ENCODE measurements at places on chromosomes 16 and 17. TPM values are rescaled to one million over a fixed set of nuclear protein-coding genes. Genes with fewer than 3 reads are reported as not detected.

DNA sequence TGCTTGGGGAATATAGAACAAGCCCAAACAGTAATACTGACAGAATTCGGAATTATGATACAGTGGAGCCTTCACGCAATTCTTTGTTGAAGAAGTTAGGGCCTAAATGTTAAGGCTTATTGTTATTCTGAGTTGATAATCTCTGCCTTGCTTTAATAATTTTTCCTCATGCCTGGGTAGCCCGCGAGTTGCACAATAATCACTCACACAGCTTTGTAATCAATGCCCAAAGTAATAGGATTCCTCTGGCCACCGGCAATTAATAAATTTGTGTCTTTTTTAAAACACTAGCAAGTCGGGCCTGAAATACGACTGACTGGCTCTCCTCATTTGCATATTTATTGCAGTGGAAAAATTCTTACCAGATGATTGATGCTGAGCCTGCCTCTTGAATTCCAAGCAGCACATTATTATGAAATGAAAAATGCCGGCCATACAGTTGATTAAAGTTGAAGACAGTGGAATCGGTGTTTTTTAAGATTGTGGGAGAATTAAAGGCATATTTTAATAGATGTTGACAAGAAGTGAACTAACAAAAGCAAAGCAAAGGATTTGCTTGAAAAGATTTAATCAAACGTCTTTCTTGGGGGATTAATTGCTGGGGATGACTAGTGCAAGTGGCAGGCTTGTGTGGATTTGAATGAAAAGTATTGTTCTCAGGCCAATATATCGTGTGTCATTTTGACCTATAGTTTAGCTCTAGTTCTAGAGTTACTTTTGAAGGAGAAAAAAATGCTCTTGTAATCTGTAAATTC, 30.2 kb downstream of the AATF start:
- DNase-seq: peak; percentile 43

DNA sequence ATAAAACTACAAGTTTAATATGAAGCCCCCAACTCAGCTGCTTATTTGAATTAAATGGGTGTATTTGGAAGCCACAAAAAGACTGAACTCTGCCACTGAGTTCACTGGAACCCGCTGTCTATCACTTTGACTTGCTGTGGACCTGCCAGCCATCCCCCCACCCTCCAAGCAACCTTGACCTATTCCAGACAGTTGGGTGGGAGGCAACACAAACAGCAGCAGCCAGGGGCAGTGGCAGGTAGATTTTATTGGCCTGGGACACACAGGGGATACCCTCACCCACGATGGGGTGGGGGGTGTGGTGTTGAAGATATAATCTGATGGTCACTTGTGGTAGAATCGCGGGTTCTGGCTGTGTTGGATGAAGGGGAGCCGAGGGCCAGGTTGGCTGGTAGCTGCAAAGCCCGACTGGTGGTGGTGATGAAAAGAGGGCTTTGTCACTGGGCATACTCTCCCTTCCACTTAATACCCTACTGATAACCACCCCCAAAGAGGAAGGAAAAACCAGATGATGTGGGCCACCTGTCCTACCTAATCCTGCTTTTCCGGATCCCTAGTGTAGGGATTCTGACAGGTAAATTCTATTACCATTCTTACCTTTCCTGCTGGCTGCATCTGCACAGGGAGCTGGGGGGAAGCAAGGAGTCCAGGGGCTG, 2.6 kb downstream of the GPS2 start:
- no peak for DNase-seq

The CSHL1 gene
- not detected for polyA plus RNA-seq

- DNase-seq: no peak
These were observed 6.0 kb downstream of the NDEL1 start for GRCh38 chr17:8441690-8442089.

DNA sequence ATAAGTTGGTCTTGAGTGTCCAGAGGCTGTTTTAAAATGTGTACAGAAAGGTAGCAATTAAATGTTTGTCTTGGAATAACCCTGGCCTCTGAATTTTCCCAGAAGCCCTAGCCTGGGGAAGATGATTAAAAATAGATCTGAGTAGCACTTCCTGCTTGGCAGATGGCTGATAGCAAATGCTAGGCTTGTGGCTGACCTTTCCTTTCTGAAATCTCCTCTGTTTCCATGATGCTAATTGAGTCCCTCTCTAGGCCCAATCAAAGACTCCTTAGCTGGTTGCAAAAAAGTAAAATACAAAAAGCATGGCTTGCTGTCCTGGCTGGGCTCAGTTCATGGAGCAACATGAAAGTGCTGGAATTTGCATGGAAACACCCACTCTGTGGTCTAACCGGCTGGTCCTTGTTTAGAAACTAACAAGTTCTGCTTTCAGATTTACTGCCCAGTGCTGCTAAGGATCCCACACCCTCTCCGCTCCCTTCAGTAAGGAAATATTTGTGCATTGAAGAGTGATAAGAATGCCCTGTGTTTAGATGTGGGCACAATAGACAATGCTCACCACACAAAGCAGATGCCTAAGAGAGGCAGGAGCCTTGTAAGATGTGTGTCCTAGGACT, 40.8 kb downstream of the YPEL2 start:
- peak; percentile 81 for DNase-seq

The DOK4 gene
- polyA plus RNA-seq: 44.6 TPM

The TBC1D3L gene
- polyA plus RNA-seq: 3.5 TPM

The BAHCC1 gene
- 0.91 TPM for polyA plus RNA-seq

- no peak for DNase-seq
These were observed 24.8 kb downstream of the SERPINF1 start for GRCh38 chr17:1786708-1787107.

DNA sequence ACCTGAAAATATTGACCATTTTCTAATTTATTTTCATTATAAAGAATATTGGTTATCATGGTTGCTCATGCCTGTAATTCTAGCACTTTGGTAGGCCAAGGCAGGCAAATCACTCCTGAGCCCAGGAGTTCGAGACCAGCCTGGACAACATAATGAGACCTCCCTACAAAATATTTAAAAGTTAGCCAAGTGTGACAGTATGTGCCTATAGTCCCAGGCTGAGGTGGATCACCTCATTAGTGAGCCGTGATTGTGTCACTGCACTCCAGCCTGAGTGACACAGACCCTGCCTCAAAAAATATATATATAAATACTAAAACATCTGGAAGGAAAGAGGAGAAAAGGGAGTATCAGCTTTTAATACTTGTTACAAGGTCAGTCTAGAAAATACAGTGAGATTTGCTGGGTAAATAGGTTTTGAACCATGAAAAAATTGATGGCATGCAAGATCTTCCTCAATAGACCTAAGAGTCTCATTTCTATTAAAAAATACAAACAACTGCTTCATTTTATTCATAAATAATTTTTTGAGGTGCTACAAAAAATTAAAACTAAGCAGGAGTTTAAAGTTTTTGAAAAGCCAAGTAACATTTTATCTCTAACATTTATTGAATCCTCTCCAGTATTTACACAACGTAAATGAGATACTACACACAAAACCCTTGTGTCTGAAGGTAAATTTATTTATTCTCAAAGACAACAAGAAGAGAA, 47.7 kb downstream of the TUBD1 start:
- DNase-seq: peak; percentile 36

The PPL gene
- 1.7 TPM for polyA plus RNA-seq

The CCL5 gene
- polyA plus RNA-seq: not detected

The KRT20 gene
- not detected for polyA plus RNA-seq

DNA sequence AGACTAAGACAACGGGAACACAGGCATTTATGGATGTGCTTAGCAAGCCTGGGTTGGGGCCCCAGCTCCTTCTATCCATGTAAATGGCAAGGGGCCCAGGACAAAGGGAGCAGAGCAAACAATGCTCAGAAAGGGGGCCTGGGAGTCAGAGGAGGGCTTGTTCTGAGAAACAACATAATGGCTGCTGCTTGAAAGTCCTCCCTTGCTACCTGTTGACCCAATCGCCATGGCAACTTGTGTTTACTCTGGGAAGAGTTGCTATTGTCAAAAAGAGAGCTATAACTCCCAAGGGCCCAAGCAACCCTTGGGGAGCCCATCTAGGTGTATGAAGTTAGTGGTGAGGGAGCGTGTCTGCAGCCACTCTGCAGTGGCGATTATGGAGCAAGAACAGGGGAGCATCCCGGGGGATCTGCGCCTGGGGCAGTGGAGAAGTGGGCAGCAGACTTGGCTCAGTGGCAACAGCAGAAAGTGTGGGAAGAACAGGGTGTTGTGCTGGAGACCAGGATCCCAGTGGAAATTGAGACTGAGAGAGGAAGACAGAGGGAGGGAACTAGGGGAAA, 118.7 kb upstream of the NLRP1 start:
- DNase-seq: no peak

The CARD14 gene
- polyA plus RNA-seq: 0.05 TPM

DNA sequence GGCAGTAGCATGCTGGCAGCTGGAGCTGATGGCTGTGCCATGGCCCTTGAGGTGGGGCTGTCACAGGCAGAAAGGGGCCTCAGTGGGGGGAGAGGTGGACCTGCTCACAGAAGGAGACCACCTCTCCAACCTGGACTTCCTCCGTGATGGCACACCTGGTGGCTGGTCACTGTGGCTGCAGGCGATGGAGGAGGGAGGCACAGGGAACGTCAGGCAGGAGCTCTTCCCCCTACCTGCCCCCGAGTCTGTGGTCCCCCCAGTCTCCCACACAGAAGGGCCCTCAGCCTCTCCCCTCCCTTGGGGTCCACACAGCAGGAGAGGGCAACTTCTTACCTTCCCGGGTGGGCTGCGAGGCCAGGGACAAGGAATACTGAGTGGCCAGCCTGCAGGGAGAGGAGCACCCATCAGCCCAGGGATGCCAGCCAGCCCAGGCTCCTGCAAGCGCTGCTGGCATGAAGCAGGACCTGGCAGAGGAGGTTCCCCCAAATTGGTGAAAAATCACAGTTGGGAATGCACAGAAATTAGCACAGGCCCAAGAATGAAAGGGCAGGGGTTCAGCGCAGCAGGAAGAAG, 96.5 kb downstream of the GOSR1 start:
- DNase-seq: no peak

DNA sequence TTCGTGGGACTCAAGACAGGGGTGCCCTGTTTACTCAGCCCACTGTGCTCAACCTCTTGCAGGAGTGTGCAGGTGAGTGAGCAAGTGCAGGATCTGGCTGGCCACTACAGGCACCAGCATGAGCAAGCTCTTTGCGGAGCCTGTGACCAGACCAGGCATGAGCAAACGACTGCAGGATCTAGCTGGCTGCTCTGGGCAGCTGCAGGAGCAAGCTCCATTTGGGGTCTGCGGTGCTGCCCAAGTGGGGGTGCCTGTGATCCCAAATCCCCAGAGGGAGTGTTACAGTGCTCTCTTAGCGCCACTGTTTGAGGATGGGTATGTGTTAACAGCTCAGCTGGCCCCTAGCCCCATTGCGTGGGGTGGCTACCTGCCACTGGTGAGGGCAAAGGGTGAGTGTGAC, 2.4 kb downstream of the USP6 start:
- no peak for DNase-seq

GRCh38 chr17:66584927-66585326, 250.0 kb upstream of the CACNG5 start:
- DNase-seq: no peak

DNA sequence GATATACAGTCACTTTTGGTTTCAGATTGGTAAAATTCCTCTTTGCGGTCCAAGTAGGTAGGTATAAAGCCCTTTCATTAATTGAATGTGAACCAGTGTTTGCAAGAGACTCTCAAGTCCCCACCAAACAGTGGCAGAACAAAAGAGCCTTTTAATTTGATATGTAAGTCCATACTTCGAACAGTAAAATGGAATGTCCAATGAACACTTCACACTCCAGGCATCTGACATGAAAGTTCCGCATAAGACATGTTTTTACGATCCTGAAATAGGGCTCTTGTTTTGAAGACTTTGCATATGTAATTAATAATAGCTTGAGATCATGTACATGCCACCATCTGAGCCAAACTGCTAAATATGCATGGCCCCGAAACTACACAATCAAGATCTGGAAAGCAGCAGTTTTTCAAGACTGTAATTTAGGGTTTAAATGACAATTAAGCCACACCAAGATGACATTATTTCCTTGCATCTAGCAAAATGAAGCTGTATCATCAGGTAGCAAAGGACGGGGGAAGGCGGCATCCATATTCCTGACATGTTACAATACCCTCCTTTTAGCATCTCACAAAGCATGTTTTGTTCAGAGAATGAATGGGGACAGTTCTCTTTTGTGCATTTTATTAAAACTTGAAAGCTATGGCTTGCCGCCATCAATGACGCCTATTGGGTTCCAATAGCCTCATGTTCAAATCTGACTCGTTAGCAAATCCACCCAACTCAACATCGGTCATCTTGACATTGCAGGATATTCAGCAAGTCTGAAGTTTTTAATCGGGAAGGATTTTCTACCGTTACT, 39.4 kb downstream of the LITAF start:
- DNase-seq: no peak

The KRT34 gene
- polyA plus RNA-seq: 39.8 TPM

DNA sequence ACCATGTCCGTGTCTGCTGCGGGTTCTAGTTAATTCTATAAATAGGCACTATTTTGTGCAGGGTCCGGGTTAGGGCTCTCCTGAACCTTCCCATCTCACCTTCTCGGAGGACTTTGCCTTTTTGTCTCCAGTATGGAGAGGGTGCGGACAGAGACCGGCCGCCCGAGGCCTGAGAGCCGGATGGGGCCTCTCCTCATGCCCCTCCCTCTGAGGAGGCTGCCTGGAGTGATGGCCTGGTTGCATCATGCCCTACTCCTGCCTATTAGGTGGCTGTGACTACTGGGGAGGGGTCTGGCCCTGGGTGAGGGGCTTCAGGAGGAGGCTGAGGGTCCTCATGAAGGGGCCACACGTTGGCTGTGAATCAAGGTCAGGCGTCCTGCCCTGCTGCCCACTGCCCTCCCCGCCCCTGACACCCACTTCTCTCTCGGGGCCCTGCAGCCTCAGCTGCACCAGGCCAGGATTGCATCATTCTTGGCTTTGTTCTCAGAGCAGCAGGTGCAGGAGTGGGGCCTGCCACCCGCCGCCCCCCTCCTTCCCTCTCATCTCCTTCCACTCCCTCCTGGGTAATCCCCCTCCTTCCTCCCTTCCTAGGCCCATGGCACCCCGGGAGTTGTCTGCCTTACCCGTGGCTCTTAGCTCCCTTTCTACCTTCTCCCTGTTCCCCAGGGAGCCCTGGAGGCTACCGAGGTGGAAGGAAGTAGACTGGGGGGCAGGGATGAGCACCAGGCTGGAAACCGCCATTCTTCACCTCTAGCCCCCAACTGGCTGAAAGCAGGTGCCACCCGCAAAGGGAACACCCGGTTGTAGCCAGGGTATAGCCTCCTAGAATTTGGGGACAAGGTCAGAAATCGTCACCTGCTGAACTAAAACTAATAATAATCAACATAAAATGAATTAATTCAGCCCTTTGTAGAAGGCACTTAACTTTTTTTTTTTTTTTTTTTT, 12.7 kb upstream of the ARHGAP23 start:
- DNase-seq: peak; percentile 74

DNA sequence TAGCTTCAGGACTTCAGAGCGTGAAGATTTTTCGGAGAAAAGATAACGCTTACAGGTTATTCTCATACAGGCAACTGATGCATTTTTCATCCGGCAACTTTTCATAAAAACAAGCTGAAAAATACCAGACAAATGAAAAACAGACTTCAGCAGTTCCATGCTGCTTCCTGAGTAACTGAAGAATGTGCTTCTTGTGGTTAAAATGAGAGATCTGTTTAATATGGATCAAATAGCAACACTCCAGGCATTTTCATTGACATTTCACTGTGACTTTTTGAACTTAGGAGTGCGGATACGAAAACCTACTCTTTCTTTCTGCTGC, 705 bp upstream of the PITPNC1 start:
- peak; percentile 77 for DNase-seq
